Cortex of kidney (tissue), 1 donor: ENCODE measurements at places on chromosomes 5 and 9.

DNA sequence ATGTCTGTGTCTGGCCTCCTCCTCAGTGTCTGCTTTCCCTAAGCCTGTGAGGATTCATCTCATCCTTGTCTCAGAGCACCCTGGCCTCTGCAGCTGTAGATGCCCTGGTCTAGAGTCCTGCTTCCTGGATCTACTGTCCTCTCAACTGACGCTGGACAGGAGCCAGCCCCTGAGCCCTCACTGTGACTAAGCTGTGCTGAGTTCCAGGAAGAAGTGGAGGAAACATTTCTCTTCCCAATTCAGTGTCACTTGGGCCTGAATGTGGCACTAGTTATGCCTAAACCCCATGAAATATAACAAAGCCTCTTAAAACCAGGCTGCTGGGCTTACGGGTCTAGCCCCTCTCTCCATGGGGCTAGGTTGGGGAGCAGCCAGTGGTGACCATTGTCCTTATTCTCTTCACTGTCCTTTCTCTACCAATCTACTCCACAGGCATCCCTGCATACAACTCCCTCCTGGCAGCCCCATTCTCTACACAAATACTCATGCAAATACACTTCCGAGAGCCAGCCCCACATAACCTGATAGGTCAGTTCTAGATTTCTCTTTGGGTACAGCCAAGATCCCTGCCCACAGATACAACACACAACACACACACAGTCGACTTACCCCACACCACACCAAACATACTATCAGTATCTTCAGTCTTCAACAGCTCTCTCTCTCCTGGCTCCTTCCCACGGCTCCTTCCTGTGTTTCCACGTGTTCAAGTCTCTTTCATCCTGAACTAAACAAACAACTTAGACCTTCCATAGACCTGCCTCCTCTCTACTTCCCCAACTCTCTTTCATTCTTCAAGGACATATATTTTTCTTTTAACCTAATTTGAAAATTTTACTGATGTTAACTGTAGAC is 220.8 kb downstream of the SNX18 start:
- DNase-seq: no peak

DNA sequence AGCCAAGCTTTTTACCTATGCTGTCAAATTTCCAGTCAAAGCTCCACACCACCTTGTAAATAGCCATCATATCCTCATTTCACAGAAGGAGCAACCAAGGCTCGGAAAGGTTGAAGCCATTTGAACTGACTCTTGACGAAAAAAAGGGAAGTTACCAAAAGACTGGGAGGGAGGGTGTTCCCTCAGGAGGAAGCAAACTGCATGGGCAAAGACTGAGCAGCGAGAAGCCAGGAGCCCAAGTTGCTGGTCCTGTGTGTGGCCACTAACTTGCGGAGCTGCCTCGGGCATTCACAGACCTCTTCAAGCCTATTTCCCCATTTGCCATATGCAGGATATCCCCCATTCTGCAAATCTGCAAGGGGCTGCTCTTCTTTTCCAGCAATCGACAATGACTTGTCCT is 37.4 kb downstream of the TTLL11 start:
- DNase-seq: no peak

- DNase-seq: no peak
Measured at GRCh38 chr5:156974328-156974727, 11.3 kb upstream of the TIMD4 start.

DNA sequence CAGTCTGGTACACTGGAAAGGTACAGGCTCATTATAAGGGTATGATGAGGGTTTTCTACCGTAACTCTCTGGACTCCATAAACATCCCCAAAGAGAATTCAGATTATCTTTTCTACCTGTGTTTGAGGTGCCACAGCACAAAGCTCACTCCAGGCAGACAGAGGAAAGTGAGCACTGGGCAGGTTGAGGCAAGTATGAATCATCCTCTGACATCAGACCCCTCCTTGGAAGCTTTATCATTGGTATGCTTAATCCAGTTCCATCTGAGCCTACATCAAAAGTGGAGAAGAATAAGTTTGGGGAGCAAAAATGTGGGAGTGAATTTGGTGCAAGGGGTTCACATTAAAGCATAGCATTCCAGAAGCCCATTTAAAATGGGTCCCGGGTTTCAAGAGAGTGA is 21.7 kb downstream of the C9orf152 start:
- no peak for DNase-seq

DNA sequence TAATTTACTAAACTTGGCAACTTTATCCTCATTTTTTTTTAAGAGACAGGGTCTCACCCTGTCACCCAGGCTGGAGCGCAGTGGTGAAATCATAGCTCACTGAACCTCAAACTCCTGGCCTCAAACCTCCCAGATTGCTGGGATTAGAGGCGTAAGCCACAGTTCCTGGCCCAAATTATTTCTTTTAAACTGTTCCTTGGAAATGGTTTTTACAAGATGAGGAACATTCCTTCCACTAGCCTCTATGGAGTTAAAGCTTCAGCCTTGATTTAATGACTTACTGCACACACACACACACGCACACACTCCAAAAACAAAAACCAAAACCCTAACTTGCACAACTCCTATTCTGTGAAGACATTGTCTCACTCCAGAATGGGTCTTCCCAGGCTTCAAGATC is 77.2 kb upstream of the TARS1 start:
- no peak for DNase-seq

- no peak for DNase-seq
Measured at GRCh38 chr5:35214051-35214450, 16.2 kb downstream of the PRLR start.

- no peak for DNase-seq
Measured at GRCh38 chr9:16801871-16802466, 68.5 kb downstream of the BNC2 start.
